ENCODE measurements at places on chromosomes 13 and 19.

- peaks cover 12% of the 10 kb centered on the region for H3K36me3 ChIP-seq
- no peak overlapping the region for H3K4me3 ChIP-seq
- H3K4me1 ChIP-seq, result no peaks in the 10 kb centered on the region
- no peaks in the 10 kb centered on the region for H3K27me3 ChIP-seq
These were observed 182.2 kb downstream of the KDM4B start for GRCh38 chr19:5150902-5151741.

DNA sequence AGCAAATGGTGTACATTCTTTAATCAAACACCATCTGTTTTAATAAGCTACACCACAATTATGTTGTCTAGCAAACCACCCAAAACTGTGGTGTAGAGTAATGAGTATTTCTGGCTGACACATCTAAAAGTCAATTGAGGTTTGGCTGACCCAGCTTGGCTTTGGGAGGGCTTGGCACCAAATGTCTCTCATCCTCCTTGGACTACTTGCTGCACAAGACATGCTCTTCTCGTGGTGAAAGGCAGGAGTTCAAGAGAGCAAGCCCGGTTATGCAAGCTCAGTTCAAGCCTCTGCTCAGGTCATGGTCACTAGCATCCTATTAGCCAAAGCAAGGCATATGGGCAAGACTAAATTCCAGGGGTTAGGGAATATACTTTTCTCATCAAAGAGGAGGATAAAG, 37.1 kb downstream of the LACC1 start:
- no peak for DNase-seq
- no peaks in the 10 kb centered on the region for H3K36me3 ChIP-seq
- no peaks in the 10 kb centered on the region for H3K27me3 ChIP-seq
- H3K4me3 ChIP-seq, result no peak overlapping the region

DNA sequence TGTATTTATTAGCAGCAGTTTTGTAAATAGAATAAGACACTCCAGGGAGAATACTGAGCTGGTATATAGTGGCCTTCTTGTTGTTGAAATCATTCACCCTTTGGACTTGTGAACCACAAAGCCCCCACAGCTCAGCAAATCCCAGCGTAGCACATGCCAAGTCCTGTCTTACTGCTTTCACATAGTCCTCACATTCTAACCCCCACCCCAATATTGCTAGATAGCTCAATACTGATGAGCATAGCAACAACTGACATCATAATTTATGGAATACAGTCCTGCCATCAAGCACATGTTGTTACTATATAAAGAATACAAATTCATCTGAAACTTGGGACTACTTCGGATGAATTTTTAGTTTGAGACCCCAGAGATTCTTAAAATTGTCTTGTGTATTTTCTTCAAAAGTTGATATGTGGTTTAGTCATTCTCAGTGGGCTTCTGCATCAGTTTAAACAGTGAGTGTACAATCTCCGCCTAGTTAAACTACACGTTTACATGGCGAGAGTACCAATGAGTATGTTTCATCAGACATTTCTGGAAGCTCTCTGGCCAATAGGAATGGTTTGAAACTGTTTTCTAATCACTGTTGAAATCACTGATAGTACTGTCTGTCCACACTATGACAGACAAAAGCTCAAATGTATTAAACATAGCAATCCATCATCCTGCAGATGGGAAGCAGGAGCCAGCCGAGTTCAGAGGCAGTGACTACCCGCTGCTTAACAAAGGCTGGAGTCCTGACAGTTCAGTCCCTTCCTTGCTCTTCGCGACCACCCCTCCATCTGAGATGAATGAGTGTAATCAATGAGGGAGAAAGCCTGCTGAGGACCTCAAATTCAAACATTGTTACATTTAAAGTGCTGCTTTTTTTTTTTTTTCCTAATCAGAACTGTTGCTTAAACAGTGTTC, 15.2 kb downstream of the DACH1 start:
- H3K4me3 ChIP-seq, result no peak overlapping the region
- H3K36me3 ChIP-seq, result no peaks in the 10 kb centered on the region
- H3K4me1 ChIP-seq, result no peaks in the 10 kb centered on the region
- no peaks in the 10 kb centered on the region for H3K27me3 ChIP-seq

- peak overlapping the region; percentile 91 for H3K27ac ChIP-seq
- H3K27me3 ChIP-seq, result no peaks in the 10 kb centered on the region
- H3K36me3 ChIP-seq, result peaks cover 3% of the 10 kb centered on the region
- peak overlapping the region; percentile 95 for H3K4me3 ChIP-seq
- no peak for DNase-seq
These were observed 880 bp upstream of the C19orf12 start for GRCh38 chr19:29715701-29716581.
